ENCODE measurements at places on chromosomes 5 and 9.

DNA sequence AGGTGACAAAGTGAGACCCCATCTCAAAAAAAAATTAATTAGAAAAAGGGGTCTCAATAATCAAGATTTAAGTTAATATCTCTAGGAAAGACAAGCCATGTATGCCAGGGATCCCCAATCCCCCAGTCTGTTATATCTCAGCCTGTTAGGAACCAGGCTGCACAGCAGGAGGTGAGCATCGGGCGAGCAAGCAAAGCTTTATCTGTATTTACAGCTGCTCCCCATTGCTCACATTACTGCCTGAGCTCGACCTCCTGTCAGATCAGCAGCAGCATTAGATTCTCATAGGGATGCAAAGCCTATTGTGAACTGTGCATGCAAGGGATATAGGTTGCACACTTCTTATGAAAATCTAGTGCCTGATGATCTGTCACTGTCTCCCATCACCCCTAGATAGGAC lies 116.8 kb downstream of the TARS1 start:
- no peak for DNase-seq

DNA sequence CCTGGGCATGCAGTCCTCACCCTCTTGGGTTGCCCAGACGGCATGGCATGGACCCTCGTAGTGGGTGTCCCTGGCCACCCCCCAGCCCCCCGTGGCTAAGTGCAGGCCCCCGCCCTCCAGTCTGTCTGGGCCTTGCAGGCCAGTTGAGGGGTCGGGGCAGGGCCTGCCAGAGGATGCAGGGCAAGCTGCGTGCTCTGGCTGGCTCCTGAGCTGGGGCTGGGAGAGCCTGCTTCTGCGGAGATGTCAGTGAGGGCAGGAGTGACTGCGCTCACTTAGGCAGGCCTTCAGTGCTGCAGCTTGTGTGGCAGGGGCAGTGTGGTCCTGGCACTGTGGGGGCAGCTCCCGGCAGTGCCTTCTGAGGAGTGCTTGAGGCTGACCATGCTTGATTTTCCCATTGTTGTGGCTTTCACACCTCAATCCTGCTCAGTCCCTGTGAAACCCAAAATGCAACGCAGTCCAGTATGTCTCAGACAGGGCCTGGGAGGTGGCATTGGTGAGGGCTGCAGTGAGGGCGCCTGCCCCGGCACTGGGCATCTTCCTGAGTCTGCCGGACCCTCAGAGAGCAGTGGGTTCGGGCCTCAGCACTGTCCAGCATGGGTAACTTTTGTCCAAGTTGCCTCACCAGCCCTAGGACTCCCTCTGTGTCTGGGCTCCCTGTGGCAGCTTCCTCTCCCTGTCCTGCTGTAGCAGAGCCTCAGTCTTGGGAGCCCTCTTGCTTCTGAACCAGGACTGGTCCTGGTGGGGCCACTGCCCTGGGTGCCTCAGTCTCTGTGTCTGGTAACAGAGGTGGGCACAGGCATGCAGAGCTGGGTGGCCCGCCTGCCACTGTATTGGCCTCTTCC lies 93.0 kb downstream of the PHF2 start:
- no peak for DNase-seq

DNA sequence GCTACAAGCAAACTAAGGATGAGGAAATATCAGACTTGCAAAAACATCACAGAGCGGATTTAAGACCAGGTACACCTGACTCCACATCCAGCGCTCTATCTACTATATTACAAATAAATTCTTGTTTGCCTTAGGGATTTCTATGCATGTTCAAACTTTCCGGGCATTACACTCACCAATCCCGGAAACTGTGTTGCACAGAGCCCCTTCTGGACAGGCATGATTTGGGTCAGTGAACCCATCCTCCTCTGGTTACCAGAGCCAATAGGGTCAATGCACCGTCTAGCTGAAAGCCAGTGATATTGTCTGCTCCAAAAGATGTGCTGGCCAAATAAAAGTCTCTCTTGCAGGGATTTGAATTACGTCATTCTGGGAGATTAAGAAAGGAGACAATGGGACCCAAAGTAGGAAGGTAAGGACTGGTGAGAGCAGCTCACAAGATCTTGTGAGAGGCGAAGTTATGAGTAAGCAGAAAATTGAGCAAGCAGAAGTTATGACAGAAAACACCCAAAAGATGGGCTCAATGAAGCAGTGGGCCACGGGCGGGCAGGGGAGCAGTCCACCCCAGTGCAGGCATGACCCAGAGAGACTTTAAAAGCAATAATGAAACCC lies 155.8 kb upstream of the RAI14 start:
- no peak for DNase-seq

- no peak for DNase-seq
Measured at GRCh38 chr9:74556685-74557084, 59.5 kb downstream of the RORB start.

GRCh38 chr5:52469420-52469819 lies 318.3 kb upstream of the ITGA1 start:
- no peak for DNase-seq

GRCh38 chr9:744790-745484 lies 96.6 kb upstream of the DMRT1 start:
- no peak for DNase-seq

DNA sequence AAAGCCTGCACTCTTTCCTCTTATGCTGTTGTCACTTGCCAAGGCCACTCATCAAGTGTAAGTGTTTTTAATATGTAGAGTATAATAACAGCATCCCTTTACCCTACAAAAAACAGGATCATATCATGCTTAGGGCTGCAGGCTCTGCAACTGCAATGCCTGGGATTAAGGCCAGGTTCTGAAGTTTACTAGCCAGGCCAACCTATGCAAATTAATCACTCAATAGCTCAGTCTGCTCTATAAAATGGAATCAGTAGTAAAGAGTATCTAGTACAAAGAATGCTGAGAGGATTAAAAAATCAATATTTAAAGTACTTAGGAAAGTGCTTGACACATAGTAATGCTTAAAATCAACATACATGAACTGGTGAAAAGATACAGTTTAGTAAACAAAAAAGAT lies 253.3 kb downstream of the EDIL3 start:
- DNase-seq: no peak

- no peak for DNase-seq
Measured at GRCh38 chr5:174337276-174338184, 292.0 kb downstream of the NSG2 start.

DNA sequence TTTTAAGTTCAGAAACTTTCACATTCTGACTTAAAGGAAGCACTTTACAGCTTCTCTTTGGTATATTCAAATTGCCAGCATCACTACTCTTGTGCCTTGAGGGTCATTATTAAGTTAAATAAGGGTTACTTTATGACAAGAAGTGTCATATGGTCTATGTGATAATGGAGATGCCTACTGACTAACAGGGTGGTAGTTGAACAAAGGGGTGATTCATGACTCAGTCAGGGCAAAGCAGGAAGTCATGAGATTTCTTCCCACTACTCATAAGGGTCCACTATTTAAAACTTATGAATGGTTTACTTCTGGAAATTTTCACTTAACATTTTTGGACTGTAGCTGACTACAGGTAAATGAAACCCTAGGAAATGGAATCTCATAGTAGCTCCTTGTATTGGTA lies 938.3 kb upstream of the PTPRD start:
- no peak for DNase-seq

All from SIG-M5 (cell line).